Suprapubic skin (tissue), 4 donors: ENCODE measurements at places on chromosomes 6 and 20. TPM values are rescaled to one million over a fixed set of nuclear protein-coding genes. Genes with fewer than 3 reads are reported as not detected.

GRCh38 chr6:100886076-100886475 lies 4.9 kb upstream of the ASCC3 start:
- peaks cover 10% of the 10 kb centered on the region for H3K4me1 ChIP-seq
- H3K27ac ChIP-seq, result no peak overlapping the region
- no peak for DNase-seq
- no peak overlapping the region for H3K4me3 ChIP-seq
- no peaks in the 10 kb centered on the region for H3K36me3 ChIP-seq

Gene LPIN3
- total RNA-seq, result 77.8 TPM

Gene SLC39A7
- total RNA-seq, result 29.3 TPM

Gene CLPSL1
- not detected for total RNA-seq

Gene POM121L2
- not detected for total RNA-seq

Gene LPA
- total RNA-seq, result not detected

- H3K4me1 ChIP-seq, result peaks cover 11% of the 10 kb centered on the region
- DNase-seq, result no peak
- H3K27ac ChIP-seq, result peak overlapping the region; percentile 69
- H3K36me3 ChIP-seq, result no peaks in the 10 kb centered on the region
Measured at GRCh38 chr6:151690768-151691562, 116.5 kb upstream of the ESR1 start.
